Islet precursor cell (in vitro differentiated cells): ENCODE measurements at places on chromosomes 5 and 9.

GRCh38 chr9:25975667-25976066 is 297.4 kb upstream of the TUSC1 start:
- no peak for DNase-seq

- no peak for DNase-seq
Observed at GRCh38 chr5:139696167-139696893, 48.2 kb downstream of the CXXC5 start.

- DNase-seq: peak; percentile 9
Observed at GRCh38 chr5:179231309-179231708, 114.0 kb downstream of the ADAMTS2 start.

- no peak for DNase-seq
Observed at GRCh38 chr5:82884821-82885471, 192.2 kb downstream of the TMEM167A start.

DNA sequence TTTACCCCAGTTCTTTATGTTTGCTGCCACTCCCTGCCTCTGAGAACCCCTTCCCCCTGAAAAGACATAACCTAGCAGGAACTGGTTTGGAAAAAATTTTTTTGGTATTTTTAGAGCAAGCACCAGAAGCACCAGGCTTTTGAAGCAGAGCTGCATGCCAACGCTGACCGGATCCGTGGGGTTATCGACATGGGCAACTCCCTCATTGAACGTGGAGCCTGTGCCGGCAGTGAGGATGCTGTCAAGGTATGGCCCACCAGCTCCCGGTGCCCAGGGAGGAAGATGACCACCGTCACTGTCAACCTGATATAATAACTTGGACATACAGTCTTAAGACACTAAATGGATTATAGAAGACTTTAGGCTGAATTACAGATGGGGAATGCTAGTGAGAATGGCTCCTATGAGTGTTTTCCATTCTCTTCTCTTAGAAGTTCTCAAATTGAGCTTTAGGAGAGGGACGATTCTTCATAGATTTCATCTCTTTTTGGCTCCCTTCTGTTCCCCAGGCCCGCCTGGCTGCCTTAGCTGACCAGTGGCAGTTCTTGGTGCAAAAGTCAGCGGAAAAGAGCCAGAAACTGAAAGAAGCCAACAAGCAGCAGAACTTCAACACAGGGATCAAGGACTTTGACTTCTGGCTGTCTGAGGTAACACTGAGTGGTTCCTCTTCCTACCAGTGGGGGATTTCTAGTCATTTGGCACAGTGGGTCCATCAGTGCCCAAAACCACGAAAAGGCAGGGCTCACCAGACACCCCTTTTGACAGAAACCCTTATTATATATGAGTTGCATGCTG is 44.9 kb downstream of the DYNC2I2 start:
- no peak for DNase-seq

- DNase-seq: no peak
Observed at GRCh38 chr5:74123929-74124328, 497.9 kb downstream of the ARHGEF28 start.

- peak; percentile 29 for DNase-seq
Observed at GRCh38 chr5:133382661-133383579, 229.4 kb downstream of the FSTL4 start.

- DNase-seq: no peak
Observed at GRCh38 chr5:149277801-149278200, 6.1 kb downstream of the AFAP1L1 start.

GRCh38 chr9:90127923-90128322 is 514.7 kb downstream of the DIRAS2 start:
- DNase-seq: no peak

DNA sequence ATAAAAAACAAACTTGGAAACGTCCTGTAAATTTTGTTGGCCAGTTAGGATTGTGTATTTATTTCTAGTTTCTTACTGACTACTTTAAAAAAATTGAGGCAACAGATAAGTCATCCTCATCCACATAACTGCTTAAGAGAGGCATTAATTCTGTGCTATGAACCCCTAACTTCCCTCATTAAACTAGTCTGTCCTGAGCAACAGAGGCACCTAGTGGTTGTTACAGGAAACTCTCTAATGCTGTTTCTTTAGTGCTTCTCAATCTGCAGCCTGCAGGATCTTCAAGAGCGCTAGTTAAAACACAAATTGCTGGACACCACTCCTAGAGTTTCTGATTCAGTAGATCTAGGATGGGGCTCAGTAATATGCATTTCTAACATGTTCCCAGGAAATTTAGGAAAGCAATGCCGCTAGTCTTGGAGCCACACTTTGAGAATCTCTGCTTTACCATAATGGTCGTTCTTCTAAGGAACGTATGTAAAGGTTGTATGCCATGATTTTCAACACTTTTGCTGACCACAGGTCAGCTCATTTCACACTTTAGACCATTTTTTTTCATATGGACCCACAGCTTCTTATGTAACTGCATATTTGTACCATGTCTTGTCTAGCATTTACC is 410.1 kb upstream of the SMARCA2 start:
- DNase-seq: no peak

GRCh38 chr5:122201365-122201764 is 72.0 kb downstream of the ZNF474 start:
- no peak for DNase-seq

- no peak for DNase-seq
Observed at GRCh38 chr5:121982893-121983285, 21.1 kb downstream of the SRFBP1 start.

GRCh38 chr9:134491856-134492255 is 149.7 kb upstream of the COL5A1 start:
- DNase-seq: no peak

DNA sequence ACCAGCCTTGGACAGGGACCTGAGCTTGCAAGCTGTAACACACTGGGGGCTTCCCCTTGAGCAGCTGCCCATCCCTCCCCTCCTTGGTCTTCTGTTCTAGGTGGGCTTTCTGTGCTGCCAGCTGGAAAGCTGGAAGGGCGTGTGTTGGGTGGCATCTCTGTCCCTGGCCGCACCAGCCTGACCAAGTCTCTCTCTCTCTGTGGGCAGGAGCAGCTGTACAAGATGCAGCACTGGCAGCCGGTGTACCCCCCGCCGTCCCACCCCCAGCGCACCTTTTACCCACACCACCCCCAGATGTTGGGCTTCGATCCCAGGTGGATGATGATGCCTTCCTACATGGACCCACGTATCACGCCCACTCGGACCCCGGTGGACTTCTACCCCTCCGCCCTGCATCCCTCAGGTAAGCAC is 32.1 kb upstream of the POMT1 start:
- DNase-seq: peak; percentile 48

DNA sequence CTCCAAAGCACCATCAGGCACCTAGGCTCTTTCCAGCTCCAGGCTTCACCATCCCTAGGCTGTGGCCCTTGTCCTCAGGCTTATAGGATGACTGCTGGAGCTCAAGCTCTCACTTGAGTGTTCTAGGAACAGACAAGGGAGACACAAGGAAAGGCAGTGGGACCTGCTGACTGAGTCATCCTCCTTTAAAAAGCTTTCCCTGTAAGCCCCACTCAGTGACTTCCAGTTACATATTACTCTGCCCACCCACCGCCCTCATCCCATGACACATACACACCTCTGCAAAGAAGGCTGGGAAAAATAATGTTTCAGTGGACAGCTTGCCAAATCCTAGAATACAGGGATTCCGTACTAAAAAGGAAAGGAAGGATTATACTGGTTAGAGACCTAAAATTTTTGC is 154.2 kb upstream of the ZNF366 start:
- DNase-seq: peak; percentile 77

DNA sequence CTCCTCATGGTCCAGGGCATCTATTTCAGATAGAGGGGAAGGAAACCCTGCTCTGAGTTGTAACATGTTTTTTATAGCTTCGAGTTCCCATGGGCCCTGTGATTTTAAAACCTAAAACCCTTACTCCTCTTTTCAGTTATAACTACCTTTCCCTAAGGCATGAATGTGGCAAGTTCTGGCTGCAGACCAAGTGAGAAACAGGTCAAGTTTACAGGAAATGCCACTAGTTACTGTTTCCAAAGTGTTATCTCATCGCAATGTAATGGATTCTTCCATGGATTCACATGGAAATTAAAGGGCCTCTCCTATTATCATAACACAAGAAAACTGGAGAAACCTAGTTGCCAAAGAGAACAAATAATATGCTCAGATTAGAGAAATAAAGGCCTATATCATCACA is 574.5 kb upstream of the GRAMD2B start:
- DNase-seq: no peak

GRCh38 chr5:169646856-169647255 is 9.8 kb downstream of the DOCK2 start:
- no peak for DNase-seq

DNA sequence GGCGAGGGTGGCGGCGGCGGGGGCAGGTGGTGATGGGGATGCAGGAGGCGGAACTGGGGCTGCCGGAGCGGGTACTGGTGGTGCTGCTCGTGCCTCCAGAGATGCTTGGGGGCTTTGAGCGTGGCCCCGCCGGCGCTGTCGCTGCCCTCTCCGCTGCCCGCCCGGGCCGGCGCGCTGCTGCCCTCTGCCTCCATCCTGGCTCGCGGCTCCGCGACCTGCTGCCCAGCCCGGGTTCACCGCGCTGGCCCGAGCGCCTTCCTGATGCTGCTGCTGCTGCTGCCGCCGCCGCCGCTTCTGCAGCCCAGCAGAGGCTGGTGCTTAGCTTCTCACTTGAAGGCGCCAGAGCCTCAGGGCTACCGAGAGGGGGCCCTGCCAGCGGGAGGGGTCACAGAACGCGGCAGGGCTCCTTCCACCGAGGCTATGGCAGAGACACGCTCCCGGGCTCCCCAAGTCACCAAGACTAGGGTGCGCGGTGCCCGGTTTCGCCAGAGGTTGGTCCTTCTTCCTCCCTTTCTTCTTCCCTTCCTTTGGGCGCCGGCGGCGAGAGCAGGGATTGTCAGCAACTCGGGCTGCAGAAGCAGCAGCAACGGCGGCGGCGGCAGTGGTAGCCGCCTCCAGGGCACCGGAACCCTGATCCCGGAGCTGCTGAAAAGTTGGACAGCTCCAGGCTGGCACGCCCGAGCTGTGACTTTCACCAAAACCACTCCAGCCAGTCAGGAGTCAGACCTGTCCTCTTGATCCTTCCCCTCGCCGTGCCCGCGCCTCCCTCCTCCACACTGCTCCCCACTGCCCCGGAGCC is at the start of gene PDE4D:
Gene PDE4D (minus strand): TSS at position 298 of the 799 bp plus-strand sequence.
- DNase-seq: peak; percentile 93

GRCh38 chr9:93357649-93358048 is 93.8 kb upstream of the FAM120A start:
- no peak for DNase-seq

DNA sequence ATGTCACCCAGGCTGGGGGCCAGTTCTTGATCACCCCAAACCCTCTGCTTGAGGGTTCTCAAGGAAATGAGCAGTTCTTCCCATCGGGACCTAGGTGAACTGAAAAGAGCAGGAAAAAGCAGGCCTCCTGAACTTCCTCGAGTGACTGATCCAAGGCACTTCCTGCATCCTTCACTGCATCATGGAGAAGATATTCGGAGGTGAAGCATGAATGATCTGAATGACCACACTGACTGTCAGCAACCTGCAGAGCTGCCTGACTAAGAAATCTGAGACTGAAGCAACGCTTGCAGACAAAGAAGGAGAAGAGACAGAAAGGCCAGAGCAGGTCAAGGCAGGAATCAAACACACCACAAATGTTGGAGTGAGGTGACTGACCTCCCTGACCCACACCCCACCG is 420.2 kb downstream of the AGTPBP1 start:
- no peak for DNase-seq

DNA sequence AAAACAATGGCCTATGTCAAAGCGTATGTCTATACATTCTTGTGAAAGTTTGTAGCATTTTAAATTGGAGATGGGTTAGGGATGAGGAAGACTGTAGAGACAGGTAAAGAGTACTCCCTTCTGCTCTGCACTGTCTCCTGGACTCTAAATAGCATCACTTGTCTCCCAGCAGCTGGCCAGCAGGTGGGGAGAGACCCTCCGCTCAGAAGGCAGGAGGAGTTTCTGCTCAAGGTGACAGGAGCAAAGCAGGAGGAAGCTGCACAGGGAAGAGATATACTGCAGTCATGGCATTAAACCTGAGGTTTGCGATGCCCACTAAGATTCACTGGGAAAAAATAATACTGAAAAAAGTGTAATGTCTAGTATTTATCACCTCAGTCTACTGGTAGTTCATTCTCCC is 10.7 kb upstream of the ASTN2 start:
- no peak for DNase-seq

DNA sequence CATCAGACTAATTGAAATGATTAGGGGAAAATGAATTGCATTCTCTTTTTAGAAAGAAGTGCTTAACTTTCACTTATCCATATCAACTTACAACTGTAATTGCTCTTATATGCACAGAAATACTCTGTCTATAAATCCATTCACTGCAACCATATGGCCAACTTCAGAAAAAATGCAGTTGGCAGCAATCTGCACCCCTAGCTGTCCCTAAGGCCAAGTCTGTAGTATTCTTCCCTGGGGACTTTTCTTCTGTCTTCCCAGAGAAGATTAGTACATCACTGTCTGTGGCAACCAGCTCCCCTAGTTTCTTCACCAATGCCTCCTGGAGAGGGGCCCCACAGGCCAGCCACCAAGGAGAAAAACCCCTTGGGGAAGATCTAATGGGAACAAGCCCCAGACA is 45.4 kb downstream of the ABCA1 start:
- no peak for DNase-seq

- no peak for DNase-seq
Observed at GRCh38 chr5:71652803-71653543, 65.8 kb downstream of the MCCC2 start.

GRCh38 chr5:14922456-14922855 is 50.9 kb upstream of the ANKH start:
- DNase-seq: no peak

DNA sequence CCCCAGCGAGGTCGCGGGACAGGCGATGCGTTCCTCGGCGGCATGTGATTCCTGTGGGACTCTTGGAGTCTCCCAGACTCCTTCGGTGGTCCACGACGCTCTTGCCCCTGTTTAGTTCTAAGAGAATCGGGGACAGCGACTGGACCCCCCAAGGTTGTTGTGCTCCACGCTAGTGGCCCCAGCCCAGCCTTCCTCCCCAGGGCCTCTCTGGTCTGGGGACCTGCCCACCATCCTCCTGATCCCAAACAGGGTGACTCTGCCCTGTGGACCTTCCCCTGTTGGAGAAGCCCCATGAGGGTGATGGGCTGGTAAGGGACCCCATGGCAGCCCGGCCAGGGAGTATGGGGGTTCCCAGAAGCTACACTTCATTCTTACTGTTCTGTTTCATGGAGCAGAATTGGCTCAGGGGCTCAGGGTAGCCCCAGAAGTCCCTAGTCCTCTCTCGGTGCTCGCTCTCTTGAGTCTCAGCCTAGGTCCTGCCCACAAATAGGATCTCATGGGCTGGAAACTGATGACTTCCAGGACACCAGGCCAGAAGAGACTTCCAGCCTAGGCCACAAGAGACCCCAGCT is 880 bp downstream of the CARD19 start:
- DNase-seq: peak; percentile 52

GRCh38 chr5:95401626-95402025 is 10.5 kb downstream of the FAM81B start:
- DNase-seq: no peak

- DNase-seq: no peak
Observed at GRCh38 chr9:94675008-94675881, 35.9 kb upstream of the FBP1 start.

DNA sequence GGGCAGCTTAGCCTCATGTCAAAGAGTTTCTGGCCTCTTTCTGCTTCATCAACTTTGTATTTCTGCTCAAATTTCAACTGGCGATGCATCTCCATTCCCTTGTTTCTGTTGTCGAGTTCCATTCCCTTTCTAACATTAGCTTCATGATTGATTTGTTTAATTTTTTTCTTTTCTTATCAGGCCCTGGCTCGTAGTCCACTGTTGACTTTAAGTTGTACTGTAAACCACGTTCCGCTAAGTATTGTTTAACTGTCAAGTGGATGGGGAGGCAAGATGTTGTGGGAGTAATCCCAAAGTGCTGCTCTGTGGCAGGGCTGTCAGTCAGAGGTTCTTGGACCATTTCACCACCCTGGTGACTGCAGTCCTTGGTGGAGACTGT is 309.1 kb downstream of the PSAT1 start:
- DNase-seq: no peak
